ENCODE measurements at places on chromosomes 2 and 18. TPM values are rescaled to one million over a fixed set of nuclear protein-coding genes. Genes with fewer than 3 reads are reported as not detected.

PCARE gene
- total RNA-seq: not detected

- no peak for DNase-seq
These were observed 70.4 kb downstream of the APLF start for GRCh38 chr2:68537809-68538208.

GNAL gene
- total RNA-seq: 20.4 TPM

DNA sequence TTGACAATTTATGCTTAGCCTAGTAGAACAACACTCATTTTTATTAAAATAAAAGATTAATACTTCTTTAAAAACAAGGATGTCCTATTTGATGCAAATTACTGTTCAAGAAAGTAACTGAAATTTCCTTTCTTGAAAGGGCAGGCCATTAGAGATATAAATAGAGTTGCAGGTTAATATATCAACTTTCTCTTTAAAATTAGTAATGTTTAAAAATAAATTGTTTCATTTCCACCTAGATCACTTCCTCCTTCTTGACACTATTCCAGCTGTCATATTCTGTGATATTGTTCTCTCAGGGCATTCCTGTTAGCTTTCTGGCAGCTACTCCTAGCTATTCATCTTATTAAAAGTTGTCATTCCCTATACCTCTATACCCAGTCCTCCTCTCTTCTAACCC is 357.9 kb upstream of the NRP2 start:
- no peak for DNase-seq

DNA sequence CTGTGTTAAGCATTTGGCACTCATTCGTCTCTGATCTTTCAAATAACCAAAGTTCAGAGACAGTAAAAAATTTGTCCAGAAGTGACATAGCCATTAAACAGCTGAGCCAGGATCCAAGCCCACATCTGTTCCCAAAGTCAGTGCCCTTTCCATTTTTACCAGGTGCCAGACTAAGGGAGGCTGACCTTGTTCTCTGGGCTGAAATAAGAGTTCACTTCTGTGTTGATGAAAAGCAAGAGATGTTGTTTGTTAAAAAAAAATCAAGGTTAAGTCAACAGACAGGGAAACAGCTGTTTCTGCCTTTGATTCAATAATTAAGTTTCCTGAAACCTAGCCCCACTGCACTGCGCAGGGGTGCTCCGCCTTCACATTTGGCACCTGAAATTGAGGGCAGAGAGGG is 117.1 kb downstream of the PRKRA start:
- DNase-seq: no peak

DNA sequence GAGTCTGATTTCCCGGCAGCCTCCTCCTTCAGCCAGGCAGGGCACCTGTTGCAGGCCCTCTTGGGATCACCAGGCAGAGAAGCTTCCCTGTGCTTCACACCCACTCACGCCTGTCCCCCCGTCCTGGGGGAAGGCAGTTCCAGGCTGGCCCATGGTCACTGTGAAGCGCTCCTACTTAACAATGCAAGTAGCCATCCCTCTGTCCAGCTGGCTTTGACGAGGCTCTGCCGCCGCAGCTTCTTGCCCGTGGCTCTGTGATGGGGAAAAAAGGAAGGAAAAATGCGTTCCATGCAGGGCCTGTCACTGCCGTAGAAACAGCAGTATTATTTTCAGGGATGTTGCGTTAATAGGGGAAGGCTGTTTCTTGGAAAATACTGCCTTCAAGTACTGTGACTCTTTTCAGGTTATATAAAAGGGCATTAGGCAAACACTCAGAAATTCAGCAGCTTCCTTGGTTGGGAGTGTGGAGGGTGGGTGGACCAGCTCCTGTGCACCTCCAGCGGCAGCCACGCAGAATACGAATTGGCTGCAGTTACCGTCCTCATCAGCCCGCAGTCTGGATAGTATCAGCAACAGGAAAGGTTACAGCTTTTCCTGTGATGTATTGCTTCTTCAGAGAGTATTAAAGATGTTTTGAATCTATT is 232.3 kb downstream of the KLHL29 start:
- no peak for DNase-seq

DNA sequence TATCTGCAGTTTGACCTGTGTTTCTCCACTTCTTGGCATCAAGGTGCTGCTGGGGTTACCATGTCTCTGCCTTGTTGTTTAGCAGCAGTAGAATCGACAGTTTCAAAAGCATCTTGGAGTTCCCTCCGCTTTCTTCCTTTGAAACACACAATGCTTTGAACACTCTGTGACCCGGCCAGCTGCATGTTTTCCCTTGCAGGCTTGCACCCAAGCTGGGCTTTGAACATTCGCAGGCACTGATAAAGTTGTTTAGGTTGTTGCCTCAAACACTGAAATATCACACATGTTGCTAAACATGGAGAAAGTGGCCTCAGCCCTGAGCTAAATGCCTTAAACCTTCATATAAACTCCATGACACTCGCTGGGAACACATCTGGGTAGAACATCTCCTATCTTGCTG is 251.7 kb downstream of the TSN start:
- DNase-seq: no peak

- no peak for DNase-seq
These were observed 151.8 kb upstream of the PTPRM start for GRCh38 chr18:7415081-7415894.

DNA sequence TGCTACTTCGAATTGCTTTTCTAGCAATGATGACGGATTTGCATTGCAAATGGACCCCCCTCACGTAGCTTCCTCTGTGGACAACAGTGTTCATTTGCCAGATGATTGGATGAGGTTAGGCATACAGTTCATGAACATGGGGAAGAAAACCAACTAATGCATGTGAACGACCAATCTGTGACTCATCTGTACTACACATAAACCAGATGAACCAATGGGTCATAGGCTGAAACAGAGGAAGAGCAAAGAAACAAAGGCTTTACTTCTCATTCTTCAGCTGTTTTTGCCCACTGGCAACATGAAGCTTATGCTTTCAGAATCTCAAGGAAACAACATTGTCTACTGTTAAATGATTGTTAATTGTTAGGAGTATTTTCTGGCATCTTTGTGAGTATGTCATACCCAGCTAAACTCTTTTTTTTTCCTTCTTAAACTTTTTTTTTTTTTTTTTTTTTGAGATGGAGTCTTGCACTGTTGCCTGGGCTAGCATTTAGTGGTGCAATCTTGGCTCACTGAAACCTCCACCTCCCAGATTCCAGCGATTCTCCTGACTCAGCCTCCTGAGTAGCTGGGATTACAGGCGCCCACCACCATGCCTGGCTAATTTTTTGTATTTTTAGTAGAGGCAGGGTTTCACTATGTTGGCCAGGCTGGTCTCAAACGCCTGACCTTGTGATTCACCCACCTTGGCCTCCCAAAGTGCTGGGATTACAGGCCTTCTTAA is 35.5 kb downstream of the EFEMP1 start:
- no peak for DNase-seq

MEP1B gene
- not detected for total RNA-seq

DNA sequence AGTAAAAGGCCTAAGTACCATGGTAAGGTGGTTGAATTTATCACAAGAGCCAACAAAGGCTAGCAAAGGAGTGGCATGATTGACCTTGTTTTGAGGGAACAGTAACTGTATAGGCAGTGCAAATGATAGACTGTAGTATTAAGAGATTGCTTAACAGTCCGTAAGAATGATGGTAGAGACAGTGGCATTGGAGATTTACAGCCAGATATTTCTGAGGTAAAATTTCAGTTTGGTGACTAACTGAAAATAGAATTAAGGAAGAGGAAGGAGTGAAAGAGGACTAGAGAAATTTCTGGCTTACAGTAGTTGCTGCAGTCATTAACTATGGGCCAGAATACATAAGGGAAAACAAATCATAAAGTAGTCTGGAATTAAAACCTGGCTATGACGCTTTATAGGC is 4.4 kb upstream of the BAZ2B start:
- no peak for DNase-seq

DNA sequence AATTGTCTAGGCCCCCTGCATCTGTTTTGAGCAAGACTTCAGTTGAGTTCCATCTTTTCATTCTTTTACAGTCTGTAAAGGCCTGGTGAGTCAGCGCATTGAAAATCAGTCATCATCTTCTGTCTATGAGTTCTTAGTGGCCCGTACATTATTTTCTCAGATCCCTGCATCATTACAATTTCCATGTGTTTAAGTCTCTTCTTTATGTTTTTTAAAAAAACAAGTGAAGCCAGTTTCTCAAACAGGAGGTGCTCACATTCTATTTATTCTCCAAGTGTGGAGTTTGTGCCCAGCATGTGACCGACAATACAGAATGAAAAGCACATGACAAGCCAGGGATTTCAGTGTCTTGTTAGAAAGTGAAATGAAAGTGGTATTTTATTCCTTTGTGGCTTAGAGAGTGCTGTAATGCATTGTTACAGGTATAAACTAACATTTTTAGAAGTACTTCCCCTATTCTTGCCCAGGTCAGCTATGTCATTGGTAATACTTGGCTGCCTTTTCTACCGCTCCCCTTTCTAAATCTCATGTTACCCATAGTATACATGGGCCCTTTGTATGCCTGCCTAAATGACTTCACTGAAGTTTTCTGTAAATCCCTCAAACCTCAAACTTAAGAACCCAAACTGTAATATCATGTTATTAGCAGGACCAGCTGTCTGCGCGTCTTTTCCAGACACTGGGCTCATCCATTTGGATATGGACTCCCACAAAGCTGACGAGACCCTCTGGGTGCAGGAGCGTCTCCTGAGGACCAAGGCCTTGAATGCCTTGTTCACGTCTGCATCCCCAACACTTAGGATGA is 67.6 kb downstream of the FEZ2 start:
- no peak for DNase-seq

FOXI3 gene
- total RNA-seq: 0.12 TPM

Measured in neural crest cell (in vitro differentiated cells).